Esophagus squamous epithelium (tissue), 5 donors: ENCODE measurements at places on chromosomes 7 and 10.

DNA sequence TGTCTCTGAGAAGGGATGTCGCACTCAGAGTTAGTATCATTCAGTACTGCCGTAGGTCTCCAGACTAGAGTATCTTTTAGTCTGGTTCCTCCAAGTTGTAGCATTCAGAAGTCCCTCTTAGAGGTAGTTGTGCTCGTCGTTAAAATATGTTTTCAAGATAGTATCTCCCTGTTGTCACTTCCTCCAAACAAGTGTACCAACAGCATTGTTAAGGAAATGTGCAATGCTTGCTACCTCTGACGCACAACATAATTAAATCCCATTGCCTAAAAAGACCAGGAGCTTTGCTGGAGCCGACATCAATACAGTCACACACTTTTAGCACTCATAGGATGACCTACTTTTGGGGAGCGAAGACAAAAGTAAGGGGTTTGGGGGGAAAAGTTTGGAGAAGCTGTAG lies 80.0 kb upstream of the STK17A start:
- DNase-seq: no peak

DNA sequence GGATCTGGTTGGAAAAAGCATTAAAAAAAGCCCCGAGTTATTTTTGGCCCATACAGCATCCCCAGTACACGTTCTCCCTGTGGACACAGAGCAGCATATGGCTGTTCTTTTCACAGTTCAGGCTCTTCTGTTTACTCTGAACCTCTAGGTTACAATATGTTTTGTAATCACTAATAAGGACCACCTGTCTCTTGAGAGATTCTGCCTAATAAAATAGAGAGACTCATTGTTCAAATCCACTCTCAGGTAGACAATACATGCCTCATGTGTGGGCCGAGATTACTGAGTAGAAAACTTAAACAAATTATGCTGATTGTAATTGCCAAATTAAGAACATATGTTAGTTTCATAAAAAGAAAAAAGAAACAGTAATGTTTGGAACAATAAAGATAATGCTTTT lies 647.7 kb downstream of the GRM8 start:
- no peak for DNase-seq

DNA sequence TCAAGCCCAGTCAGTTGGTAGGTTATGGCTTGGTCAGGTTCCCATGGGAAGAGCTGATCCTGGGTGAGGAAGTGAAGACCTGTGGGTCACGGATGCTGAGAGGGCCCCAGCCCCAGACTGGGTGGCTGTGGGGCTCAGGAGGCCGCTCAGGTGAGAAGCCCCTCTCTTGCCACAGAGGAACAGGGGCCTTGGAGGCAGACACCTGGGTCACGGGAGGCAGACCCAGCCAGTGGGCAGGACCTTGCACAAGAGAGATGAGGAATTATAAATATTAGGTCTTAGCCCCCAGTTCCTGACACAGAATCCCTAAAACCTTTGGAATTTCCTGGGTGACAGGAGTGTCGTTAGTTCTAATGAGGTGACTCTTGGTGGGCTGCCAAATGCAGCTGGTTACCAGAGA lies 10.6 kb upstream of the CRHR2 start:
- no peak for DNase-seq

DNA sequence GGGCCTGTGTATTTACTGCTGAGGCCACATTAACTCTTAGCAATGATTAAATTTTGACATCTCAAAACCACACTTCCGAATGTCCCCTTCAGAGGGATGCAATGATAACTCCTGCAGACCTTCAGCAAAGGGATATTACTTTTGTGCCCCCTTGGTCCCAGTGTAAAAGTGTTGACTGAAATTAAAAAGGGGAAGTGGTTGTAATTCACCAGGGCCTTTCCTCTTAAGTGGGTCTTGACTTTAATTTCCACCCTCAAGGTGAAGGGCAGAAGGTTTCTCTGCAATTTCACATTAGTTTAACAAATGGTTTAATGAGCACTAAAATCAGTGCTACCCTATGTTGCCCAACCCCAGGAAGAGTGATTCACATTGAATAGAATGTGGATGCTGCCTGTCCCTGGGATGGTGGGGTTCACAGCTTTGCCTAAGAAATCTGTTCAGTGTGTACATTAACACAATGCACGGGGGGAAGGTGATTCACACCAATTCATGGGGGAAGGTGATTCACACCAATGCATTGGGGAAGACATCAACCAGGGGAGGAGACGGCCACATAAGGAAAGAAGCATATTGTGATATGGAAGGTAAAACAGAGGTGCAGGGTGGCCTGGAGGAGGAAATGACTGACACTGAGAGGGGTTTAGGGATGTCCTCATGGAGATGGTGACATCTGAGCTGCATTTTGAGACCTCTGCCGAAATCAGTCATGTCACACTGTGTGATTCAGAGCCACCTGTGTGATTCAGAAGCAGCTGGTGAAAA lies 19.4 kb upstream of the TNS3 start:
- no peak for DNase-seq

DNA sequence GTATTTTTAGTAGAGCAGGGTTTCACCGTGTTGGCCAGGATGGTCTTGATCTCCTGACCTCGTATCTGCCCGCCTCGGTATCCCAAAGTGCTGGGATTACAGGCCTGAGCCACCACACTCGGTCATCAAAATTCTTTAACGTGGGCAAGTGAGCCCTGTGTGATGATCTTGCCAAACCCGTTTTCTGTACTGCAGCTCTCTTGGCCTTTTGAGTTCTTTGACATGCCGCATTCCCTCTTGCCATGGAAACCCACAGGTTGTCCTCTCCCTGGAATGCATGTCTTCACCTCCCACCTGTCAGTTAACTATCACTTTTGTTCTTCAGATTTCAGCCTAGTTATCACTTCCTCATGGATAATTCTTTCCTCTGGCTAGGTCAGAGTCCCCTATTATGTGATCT lies 5.0 kb downstream of the NUP205 start:
- DNase-seq: no peak

GRCh38 chr7:79093421-79093820 lies 360.0 kb downstream of the MAGI2 start:
- no peak for DNase-seq

- DNase-seq: no peak
These were observed 165.9 kb downstream of the ABCA13 start for GRCh38 chr7:48337012-48337621.

GRCh38 chr7:4361774-4362173 lies 320.3 kb upstream of the FOXK1 start:
- no peak for DNase-seq

DNA sequence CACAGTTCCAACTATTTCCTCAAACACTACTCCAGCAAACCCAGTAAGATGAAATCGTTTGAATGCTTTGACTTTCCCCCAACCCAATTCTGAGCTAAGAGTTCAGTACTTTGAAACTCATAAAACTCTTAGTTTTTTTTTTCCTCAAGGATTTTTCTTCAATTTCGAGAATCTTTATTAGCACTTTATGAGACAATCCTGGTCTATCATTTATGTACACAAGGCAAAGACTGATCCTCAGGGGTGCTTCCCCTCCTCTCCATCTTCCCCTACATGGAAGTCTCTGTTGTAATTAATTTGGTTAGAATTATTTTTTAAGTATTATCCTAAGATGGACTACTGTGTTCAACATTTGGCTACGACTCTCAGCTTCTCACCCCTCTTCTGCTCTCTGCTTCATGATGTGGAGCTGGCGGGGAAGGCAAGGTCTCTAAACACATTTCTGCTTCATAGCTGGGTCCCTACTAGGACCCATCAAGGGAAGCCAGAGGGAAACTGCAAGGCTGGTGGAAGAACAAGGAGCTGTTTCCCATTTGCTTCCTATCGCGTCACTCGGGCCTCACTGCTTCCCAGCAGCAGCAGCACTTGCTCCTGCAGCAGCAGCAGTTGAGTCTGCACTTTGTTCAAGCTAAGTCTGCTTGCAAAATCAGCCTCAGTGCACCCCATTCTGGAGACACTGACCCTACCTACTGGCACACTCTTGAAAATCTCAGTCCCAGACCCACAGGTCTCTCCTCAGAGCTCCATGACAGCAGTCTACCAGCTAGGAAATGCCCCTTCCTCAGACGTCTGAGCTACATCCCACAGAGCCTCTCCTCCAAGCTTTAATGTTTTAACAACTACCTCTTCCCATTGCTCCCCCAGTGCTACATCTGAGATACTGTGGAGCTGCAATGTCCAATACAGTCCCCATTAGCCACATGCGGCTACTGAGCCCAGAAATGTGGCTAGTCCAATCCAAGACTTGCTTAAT lies 90.0 kb downstream of the CHCHD3 start:
- no peak for DNase-seq

- no peak for DNase-seq
These were observed 257.2 kb downstream of the GLRX3 start for GRCh38 chr10:130393342-130393741.

- DNase-seq: no peak
These were observed 191.7 kb upstream of the C7orf33 start for GRCh38 chr7:148398844-148399365.

DNA sequence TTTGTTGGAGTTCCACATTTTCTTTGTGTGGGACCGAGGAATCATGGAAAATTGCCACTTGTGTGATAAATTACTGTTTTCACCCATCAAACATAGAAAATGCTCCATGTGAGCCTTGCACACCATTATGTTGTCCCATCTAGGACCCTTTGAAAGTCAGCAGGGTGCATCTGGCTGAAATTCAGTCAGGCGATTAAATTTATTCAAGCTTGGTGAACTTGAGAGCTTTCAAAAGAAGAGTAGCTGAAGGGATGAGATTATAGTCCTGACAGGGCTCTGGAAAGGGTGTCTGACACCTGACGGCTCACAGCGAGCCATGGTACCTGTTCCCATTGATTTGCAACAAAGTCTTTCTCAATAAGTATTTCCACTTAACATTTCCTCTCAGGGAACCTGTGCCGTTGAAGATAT lies 399.7 kb upstream of the ETV1 start:
- no peak for DNase-seq

DNA sequence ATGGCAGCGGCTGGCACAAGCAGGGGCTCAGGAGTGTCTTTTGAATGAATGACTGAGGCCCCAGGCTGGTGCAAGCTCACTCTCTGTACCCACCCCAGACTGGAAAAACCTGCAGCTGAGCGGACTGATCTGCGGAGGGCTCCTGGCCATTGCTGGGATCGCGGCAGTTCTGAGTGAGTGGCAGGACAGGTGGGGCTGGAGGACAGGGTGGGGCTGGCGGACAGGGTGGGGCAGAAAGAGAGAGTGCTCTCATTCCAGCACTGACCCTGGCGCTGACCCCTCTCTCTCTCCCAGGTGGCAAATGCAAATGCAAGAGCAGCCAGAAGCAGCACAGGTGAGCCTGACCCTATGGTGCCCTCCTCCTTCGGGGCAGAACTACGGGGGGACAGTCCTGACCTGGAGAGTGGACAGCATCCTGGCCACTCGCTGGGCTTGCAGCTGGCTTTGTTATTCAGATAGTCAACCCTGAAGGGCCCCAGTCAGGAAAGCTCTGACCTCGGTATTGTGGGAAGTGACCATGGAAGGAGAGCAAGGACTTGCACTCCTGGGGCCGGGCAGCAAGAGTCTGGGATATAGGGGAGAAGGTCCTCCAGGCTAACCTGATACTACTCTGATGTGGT lies 4.1 kb downstream of the FXYD4 start:
- DNase-seq: no peak

- DNase-seq: no peak
These were observed 109.4 kb downstream of the ABLIM1 start for GRCh38 chr10:114548662-114549061.

DNA sequence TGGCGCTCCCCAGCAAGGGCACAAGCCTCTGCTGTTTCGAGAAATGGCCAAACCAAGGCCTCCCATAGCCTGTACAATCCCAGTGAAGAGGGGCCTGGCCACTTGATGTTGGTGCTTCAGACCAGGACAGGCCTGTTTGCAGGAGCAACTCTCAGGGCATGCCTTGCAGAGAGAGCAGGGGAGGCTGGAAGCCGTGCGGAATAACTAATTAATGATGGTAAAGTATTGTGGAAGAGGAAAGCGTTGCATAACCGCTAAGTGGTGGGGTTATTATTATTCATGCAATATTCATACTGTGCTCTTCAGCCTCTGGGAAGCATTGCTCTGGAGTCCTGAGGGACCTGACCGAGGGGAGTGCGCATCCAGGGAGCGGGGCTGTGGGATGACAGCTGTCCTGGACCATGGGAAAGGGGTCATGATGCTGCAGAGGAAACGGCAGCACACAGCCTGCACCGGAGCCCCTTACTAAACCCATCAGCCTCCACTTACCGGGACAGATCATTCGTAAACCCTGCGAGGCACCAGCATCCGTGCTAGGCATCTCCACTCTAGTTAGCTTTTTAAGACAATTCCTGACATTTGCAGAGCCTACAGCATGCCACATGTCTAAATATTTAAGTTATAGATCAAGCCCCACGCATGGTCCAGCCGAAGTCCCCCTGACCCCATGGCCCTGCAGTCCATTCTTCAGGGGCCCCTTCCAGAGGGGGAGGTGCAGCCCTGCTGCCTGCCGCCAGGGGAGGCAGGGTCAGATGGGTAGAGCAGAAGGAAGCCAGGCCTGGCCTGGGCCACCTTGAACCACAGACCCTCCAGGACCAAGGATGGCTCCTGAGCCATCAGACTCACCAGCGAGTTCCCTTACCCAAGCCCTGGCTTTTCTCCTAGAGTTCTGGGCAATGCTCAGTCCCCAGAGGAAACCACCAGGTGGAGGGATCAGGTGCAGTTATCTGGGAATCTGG lies 11.6 kb downstream of the TMEM273 start:
- no peak for DNase-seq

GRCh38 chr7:137544453-137545058 lies 201.0 kb upstream of the PTN start:
- no peak for DNase-seq

DNA sequence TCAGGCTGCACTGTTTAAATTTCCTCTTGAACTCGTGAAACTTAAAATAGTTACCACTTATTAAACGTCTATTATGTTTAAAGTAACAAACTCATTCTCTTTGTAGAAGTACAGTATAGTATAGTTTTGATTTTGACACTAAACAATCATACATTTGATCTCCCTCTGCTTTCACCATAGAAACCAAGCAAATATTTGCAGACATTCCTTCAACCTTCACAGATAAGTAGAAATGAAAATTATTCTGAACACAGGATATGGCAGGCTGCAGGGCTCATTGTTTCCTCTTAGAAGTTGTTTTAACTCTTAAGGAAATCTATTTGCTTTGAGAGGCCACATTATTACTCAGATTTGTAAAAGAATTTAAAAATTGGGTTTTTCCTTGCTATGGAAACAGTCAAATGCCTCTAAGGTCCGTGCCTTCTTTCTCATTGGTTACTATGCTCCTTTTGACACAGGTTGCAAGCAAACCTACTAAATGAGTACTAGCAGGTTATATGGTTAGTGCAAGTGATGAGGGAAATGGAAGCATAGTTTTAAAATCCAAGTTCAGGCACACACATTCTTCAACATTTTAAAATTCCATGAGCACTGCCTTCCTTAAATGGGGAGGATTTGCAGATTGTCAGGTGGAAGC lies 92.8 kb upstream of the FAM133B start:
- no peak for DNase-seq
